ENCODE measurements at places on chromosomes 12 and 14.

GRCh38 chr12:18165422-18165871 is 75.5 kb upstream of the RERGL start:
- no peak for DNase-seq

DNA sequence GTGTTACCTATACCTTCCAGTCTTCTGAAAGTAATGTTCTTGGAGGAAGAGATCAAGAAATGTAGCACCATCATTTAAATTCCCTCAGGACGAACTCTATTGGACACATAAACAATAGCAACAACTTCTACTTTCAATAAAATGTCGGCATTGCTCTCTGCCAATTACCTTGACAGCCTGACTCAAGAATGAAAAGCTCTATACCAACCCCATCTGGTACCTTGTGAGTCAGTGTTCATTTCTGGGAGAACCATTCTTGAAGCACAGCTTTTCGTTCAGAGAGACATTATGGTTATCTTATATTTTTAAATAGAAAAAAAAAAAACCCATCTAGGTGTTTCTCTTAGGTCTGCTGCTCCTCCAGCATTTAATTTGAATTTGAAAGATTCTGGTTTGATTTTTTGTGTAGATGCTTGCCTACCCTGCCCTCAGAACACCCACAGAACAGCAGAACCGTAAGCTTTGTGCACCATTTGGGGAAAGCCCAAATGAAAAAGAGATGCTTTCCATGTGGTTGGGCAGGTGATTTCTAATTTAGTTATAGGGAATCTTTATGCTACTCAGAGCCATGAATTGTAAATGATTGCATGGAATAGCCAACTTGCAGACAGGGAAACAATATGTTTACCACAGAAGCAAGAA is 156.0 kb downstream of the SAMD4A start:
- peak; percentile 28 for DNase-seq

GRCh38 chr12:22609501-22609900 is 15.5 kb upstream of the ETNK1 start:
- no peak for DNase-seq

DNA sequence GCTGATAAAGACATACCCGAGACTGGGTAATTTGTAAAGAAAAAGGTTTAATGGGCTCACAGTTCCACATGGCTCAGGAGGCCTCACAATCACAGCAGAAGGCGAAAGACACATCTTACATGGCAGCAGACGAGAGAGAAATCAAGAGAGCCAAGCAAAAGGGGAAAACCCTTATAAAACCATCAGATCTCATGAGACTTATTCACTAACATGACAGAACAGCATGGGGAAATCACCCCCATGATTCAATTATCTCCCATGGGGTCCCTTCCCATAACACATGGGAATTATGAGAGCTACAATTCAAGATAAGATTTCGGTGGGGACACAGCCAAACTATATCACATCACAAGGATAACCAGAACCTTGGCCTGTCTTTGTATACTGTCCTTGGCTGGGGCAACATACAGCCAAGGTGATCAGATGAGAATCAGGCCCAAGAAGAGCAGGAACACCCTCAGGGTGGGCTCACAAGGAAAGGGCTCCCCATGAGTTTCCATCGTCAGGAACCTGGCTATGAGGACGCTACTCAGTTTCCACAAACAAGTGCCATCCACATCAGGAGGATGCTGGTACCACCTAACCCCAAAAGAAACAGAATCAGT is 152.7 kb downstream of the FOXN3 start:
- no peak for DNase-seq

DNA sequence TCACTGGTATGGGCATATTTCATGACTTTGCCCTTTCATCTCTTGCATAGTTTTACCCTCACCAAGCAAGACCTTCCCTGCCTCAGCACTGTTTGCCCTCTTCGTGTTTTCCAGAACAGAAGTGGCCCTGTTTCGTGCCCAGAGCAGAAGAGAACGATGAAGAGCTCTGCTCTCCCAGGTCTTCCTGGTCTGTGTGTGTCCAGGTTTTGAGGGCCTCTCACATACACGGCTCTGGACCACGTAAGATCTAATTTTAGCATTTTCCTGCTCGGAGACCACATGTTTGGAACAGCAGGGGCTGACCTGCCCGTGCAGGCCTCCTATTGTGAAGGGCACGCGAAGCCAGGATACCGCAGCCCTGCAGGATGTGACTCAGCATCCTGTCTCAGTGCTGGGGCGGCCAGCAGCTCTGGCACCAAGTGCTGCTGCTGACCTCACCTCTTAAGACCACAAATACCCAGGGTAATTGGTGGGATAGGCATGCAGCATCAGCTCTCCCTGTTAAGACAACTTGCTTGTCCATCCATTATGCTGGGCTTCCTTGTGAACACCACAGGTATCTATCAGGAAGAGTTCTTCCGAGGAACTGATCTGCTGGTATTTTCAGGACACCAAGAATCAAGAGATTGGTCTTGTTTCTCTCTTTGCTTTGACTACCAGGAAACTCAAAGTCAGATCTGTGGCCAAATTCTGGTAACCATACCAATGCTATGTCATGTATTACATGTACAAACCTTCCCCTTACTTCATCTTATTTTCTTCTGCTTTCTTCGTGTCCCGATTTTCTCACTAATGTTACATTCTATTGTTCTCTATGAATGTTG is 19.0 kb downstream of the SSH1 start:
- peak; percentile 41 for DNase-seq

GRCh38 chr12:5178571-5178970 is 134.9 kb downstream of the KCNA5 start:
- DNase-seq = no peak

DNA sequence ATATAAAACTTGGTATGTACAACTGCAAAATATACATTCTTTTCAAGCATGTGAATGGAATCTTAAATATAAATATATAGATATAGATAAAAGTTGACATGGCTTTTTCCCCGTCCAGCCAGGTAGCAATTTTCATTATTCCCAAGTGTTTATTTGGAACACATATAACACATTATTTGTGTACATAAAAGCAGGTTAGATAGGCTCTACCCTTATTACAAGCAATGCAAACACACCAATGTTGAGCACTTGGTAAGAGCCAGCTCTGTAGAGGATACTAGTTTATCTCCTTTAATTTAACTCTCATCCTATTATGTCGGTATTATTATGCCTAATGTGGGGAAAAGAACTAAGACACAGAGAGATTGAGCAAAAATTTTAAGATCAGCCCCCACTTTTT is 7.0 kb upstream of the INSM2 start:
- DNase-seq = no peak

DNA sequence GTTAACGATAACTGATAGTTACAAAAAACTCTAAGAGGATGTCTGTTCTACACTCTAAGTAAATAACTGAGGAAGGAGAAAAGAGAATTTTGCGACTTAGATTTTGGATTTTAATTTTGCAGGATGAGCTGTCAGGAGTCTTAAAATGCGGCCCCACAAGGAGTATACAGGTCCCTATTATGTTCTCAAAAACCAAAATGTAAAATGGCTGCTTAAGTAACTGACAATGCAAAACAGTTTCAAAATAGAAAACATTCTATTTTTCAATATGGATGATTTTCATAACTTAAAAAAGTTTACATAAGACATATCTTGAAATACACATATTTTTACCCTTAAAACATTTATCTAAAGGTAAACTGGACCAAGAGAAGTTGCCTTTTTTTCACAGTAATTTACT is 2.6 kb downstream of the CD69 start:
- no peak for DNase-seq

DNA sequence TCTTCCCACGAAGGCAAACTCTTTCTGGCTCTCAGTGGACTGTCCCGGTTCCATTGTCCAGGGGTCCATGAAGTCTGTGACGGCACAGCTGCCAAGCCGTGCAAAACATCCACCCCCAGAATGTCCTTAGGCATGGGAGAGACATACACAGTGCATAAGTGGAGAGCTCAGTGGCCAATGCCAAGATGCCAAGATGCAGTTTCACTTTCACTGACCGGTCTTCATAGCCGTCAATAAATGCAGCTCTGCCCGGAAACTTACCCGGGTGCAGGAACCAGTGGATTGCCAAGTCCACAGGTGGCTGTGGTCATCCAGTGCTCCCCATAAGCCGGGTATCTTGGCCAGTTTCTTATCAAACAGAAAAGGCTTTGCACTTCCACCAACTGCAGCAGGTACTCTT is 162.3 kb downstream of the PTCSC3 start:
- DNase-seq = no peak

DNA sequence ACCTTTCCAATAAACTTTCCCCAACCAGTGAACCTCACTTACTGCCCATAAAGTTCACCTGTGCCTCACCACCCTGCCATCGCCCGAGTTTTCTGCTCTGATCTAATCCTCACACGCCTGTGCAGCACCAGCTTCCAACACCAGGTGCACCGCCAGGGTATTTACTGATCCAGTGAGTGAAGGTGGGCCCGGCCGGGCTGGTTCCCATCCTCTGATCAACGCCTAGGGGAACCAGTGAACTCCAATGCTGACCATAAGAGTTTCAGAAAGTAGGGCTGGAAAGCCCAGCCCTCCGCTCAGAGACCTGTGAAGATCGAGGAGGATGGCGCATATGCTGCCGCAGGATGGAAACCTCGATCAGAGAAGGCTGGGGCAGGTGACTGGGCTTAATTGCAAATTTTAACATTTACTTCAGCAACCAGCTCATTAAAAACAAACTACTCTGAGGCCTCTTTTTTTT is 685 bp upstream of the MYL6B start:
- DNase-seq = peak; percentile 62

DNA sequence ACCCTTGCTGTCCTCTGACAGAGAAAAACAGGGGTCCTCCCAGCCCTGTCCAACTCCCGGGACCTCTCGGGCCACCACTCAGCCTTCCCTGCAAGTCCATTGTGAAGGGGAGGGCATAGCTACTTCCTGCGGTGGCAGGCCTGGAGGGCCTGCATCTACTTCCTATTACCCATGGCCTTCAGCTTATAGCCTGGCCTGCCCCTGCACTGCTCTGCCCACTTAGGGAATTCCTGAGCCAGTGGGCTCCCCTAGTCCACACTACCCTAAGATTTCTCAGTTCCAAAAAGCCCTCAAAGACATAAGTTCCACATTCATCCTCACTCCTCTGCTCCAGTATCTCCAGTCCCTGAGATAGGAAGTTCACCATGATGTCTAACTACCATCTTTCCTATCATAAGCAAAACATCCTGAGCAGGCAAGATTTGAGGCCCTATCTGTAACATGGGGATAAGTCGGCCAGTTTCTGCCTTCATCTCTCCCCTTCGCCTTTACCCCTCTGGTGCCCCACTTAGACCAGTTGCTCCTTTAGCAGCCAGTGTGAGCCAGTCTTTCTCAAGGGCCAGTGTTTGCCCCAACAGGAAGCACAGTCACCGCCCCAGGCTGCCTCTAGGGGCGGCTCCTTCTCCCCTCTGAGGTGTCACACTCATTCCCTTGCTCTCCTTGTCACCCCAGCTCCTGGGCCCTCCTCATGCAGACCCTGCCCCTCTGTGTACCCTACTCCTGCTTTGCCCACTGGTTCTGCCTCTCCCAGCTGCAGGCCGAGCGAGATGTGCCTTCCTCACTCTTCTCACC is 10.9 kb downstream of the HDAC7 start:
- no peak for DNase-seq

GRCh38 chr14:55129428-55130195 is 560 bp downstream of the LGALS3 start:
- DNase-seq = peak; percentile 34

- no peak for DNase-seq
These were observed 47.1 kb downstream of the ARF6 start for GRCh38 chr14:49939884-49940510.

DNA sequence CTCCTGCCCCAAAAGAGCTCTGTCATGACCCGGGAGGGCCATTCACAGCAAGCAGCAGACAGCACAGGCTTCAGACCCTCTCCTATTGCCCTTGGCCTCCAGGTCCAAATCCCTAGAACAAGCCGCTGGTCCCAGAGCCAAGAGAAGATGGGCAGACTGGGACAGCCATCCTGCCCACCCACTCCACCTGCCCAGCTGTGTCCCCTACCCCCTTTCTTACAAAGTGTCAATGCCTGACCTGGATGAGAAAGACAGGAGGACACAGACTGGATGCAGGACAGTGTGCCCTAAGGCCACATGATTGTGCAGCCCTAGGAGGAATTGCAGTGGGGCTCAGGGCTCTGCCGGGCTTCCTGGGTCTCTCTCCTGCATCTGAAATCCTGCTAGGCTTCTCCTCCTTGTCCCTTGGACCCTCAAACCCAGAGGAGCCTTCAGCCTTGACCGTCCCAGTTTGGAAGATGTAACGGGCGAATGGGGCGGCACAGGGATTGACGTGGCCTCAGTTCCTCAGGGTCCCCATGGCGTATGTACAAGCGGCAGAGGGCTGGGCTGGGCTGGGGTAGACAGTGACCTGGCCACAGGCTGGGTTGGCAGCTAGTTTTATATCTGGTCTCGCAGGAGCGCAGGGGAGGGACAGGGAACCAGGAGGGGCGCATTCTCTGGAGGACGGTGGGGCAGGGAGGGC is 27.1 kb upstream of the BCDIN3D start:
- DNase-seq = no peak

DNA sequence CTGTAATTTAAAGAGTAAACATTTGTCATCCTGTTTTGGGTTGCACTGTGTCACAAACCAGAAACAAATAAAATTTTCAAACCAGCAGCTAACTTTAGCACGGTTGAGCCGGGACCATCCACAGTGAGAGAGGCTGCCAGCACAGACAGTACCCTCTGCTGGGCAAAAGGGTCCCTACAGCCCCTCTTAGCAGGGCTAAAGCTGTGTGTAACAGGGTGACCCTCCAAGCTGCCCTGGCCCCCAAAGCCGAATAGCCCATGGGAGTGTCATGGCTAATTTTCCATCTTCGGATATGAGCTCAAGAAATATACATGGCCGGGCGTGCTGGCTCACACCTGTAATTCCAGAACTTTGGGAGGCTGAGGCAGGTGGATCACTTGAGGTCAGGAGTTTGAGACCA is 157.1 kb upstream of the GRIN2B start:
- no peak for DNase-seq

DNA sequence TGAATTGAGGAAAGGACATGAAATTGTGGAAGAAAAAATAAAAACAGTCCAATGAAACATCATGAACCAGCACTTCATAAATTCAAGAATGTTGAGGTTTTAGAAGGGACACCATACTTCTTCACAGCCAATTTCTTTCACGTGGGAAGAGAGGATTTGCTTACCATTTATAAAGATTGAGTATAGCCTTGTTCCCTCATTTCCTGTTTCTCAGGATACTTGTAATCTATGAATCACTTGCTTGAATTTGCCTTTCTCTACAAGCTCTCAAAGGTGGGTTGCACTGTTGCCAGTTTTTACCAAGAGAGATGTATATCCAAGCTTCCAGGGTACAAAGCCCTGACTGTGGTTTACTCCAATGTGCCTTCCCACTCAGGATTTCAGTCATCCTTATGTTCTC is 116.1 kb downstream of the DUSP6 start:
- no peak for DNase-seq

- no peak for DNase-seq
These were observed 239.8 kb downstream of the KTN1 start for GRCh38 chr14:55819610-55820304.

DNA sequence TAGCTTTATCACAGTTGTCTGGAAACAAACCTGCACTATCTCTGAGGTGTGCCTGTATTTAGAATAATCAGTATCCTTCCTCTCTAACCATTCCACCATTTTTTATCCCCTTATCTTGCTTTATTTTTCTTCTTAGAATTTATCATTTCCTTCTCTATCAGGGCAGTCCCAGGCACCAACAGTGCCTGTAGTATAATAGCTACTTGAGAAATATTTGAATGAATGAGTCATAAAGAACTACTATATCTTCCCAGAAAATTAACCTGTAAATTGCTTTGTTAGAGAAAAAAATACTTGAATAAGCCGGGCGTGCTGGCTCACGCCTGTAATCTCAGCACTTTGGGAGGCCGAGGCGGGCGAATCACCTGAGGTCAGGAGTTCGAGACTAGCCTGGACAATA is 21.2 kb upstream of the FOXJ2 start:
- DNase-seq = no peak

- DNase-seq = peak; percentile 51
These were observed 36.2 kb downstream of the SYNE3 start for GRCh38 chr14:95480109-95480886.
